ENCODE measurements at places on chromosomes 2 and 18.
A peak's percentile ranks its signal among the peaks of the same experiment; 100 is the strongest.

DNA sequence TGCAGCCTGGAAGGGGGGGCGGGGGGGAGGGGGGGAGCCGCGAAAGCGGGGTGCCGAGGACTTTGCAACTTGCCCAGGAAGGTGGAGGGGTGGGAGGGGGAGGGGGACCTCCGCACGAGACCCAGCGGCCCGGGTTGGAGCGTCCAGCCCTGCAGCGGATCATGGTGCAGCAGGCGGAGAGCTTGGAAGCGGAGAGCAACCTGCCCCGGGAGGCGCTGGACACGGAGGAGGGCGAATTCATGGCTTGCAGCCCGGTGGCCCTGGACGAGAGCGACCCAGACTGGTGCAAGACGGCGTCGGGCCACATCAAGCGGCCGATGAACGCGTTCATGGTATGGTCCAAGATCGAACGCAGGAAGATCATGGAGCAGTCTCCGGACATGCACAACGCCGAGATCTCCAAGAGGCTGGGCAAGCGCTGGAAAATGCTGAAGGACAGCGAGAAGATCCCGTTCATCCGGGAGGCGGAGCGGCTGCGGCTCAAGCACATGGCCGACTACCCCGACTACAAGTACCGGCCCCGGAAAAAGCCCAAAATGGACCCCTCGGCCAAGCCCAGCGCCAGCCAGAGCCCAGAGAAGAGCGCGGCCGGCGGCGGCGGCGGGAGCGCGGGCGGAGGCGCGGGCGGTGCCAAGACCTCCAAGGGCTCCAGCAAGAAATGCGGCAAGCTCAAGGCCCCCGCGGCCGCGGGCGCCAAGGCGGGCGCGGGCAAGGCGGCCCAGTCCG lies 540 bp downstream of the SOX11 start:
- no peak for DNase-seq

- DNase-seq: no peak
Observed at GRCh38 chr2:235381261-235381912, 112.5 kb upstream of the AGAP1 start.

- DNase-seq: no peak
Observed at GRCh38 chr2:186927867-186928191, 78.9 kb upstream of the ZSWIM2 start.

- no peak for DNase-seq
Observed at GRCh38 chr2:143420313-143420712, 291.1 kb downstream of the ARHGAP15 start.

GRCh38 chr2:188466761-188467160 lies 175.1 kb downstream of the GULP1 start:
- no peak for DNase-seq

GRCh38 chr2:47034973-47035609 lies 119.5 kb upstream of the MCFD2 start:
- no peak for DNase-seq

- DNase-seq: no peak
Observed at GRCh38 chr18:58788470-58788869, 76.2 kb upstream of the ZNF532 start.

- DNase-seq: no peak
Observed at GRCh38 chr18:24190590-24190989, 51.7 kb downstream of the CABYR start.

- DNase-seq: no peak
Observed at GRCh38 chr2:237199577-237199976, 113.9 kb downstream of the COPS8 start.

DNA sequence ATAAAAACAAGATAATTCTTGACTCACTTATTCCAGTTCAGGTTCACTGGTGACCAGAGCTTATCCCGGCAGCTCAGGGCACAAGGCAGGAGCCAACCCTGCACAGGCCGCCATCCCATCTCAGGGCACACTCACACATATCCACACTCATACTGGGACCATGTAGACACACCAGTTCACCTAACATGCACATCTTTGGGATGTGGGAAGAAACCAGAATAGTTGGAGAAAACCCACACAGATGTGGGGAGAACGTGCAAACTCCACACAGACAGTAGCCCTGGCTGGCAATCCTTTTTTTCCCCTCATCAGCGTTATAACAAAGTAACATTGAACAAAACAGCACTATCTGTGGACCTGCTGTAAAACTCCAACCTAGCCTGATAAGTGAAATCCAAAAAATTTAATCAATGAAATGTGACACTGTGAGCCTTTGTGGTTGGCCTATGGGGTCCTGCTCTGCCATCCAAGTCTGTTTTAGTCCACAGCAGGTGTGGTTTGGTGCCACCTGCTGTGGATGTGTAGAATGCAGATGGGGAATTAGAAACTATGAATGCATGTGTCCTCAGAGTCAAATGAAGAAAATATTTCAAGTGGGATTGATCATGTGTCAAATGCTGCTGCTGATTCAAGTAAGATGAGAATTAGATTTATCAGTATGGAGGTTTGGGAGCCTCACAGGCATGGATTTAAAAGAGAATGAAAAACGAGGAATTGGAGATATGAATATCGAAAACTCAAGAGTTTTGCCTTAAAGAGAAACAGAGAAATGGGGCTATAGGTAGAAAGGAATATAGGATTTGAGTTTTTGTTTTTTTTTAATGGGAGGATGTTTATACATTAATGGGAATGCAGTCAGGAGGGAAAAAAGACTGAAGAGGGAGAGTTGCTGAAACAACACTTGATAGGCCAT lies 47.0 kb downstream of the UGP2 start:
- peak; percentile 37 for DNase-seq

DNA sequence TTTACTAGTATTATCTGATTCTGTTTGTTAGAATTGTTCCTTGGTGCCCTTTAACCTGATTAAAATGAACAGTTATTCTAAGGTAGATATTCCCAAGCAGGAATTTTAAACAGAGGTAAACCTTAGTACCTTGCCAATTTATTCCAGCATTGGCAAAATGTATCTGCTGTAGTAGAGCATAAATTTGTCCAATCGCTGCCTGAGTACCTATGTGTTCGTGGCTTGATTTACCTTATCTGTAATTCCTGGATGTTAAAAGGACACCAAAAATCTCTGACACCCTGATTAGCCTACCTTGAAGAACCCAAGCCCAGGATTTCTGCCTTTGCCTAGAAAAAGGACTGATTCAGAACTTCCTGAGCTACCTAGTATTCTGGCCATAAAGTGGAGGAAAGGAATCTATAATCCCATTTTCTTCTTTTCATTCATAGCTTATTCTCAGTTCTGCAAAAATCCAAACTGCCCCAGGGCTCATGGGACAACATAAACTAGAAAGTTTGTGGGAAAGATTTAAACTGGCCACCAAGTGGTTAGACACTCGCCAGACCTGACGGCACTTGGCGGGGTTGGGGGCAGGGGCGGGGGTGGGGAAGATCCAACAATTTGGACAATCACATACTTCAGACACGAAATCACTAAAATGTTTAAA lies 16.2 kb upstream of the ZCCHC2 start:
- DNase-seq: no peak

GRCh38 chr2:9555297-9556120 lies at the start of gene ADAM17:
ADAM17 (minus strand) TSS chr2:9555830; CDS start chr2:9555605, 225 bp downstream.
- peak; percentile 93 for DNase-seq

GRCh38 chr2:151260573-151261230 lies 961 bp downstream of the RBM43 start:
- peak; percentile 79 for DNase-seq

- no peak for DNase-seq
Observed at GRCh38 chr2:45859682-45860081, 208.2 kb downstream of the PRKCE start.

- DNase-seq: no peak
Observed at GRCh38 chr2:88471083-88471942, 18.8 kb upstream of the FOXI3 start.

DNA sequence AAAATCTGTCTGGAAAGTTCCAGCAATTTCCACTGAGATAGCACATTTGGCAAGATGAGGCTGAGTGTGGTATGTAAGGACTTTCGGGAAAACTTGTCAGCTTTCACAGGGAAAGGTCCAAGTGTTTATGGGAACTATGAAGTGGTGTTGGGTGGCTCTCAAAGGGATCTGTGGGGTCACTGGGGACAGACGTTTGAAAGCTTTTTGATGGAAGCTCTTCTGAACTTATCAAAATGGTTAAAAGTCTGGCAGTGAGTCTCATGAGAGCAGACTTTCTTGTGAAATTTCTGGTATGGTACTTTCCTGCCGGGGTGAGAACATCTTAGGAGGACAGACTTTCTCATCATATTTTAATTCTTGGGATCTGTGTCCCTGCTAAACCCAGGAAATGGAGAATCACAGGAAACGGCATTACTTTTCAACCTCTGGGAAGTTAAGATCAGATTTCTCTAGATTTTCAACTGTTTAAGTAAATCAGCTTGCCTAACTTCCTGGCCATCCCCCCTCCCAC lies 546.3 kb upstream of the ZEB2 start:
- DNase-seq: no peak

- no peak for DNase-seq
Observed at GRCh38 chr18:42948831-42949230, 166.7 kb downstream of the RIT2 start.

DNA sequence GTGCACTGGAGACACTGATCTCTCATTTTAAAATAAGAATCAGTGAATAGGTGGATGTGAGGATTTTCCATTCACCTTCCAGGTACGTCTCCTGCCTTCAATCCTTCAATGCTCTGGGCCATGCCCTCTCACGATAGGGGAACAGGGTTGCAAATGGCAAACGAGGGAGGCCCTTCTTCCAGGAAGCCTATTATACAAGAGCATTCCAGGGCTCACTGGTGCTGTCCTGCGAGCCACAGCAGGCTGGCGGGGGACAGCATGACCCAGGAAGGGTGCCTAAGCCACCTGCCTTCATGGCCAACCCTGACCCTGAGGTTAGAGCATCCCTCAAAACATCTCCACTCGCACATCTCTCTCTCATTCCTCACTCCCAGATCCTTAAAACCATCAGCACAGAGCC lies 20.6 kb upstream of the ID2 start:
- no peak for DNase-seq

GRCh38 chr2:215644233-215644897 lies 208.5 kb upstream of the FN1 start:
- DNase-seq: no peak

All from hematopoietic multipotent progenitor cell treated with erythropoietin and hydrocortisone succinate and interleukin-3 and kit ligand, for 15 days (in vitro differentiated cells).